ENCODE measurements at places on chromosomes 16 and 17. TPM values are rescaled to one million over a fixed set of nuclear protein-coding genes. Genes with fewer than 3 reads are reported as not detected.

DNA sequence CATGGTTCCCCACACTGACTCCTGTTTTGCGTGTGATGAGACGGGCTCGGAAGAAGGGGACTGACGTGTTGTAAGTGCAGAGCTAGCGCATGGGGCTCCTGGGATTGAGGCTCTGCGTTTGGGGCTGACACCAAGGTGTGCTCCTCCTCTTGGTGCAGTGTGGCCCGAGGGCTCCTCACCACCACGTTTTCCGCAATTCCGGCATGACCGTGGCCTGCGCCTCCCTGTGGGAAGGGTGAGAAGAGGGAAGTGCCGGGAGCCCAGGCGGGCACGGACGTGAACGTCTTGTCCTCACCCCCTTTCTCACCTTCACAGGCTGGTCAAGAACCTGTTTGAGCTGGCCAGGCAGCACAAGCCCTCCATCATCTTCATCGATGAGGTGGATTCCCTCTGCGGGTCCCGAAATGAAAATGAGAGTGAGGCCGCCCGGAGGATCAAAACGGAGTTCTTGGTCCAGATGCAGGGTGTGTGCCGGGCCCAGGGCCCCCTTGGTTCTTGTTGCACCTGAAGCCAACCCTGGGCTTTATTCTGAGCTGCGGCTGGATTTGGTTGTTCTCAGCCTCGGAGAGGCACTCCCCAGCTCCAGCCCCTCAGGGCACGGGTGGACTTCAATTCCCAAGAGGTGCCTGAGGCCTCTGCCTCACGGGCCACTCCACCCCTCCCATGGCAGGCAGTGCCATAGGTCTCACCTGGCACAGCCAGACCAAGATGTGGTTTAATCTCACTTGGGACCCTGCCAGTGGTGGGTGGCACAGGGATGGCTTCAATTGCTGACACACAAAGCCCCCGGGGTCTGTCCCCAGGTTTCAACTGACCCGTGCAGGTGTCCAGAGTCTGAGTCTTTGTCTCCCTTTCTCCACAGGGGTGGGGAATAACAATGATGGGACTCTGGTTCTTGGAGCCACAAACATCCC lies 8.9 kb downstream of the VPS4A start:
- peak; percentile 76 for DNase-seq

ACACA gene
- 39.1 TPM for total RNA-seq

RUNDC3A gene
- 0.83 TPM for total RNA-seq

DNA sequence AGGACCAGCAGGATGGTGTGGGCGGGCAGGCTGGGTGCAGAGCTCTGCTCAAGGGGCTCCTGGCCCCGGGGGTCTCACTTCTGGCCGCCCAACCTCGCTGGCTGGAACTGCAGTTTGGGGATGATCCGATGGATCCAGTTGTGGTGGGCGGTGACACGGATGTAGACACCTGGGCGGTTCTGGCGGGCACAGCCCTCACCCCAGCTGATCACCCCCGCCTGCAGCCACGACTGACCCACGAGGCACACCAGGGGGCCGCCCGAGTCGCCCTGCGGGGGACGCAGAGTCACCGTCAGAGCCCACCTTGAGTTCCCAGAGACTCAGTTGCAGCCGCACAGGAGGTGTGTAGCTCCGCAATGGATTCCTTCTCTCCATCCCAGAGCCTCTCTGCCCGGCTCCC lies 7.5 kb downstream of the PRSS27 start:
- DNase-seq: no peak

ZNF385C gene
- total RNA-seq: 0.23 TPM

DNA sequence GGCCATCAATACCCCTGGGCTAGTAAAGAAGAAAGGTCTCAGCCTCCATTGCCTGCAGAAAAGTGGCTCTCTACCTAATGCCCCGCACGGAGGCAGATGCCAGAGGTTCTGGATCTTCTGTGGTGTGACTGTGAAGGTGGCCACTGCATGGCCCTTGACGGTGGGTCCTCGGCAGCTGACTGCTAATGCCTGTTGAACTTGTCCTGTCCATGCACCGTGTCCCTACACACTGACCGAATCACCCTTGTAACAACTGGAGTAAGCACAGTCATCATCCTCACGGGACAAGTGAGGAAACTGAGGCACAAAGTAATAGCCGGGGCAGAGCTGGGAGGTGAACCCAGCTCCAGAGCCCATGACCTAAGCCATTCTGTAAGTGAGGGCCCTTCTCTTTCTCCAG lies 48.8 kb downstream of the MYH11 start:
- DNase-seq: no peak

- peak; percentile 72 for DNase-seq
Measured at GRCh38 chr17:49574323-49574781, 1.3 kb upstream of the NXPH3 start.

PIK3R6 gene
- 1.1 TPM for total RNA-seq

- DNase-seq: no peak
Measured at GRCh38 chr17:22703204-22703603, 1010.9 kb downstream of the KCNJ18 start.

RPL13 gene
- 1,459 TPM for total RNA-seq

- DNase-seq: no peak
Measured at GRCh38 chr17:41347869-41348760, 2.5 kb downstream of the KRT33A start.

DNA sequence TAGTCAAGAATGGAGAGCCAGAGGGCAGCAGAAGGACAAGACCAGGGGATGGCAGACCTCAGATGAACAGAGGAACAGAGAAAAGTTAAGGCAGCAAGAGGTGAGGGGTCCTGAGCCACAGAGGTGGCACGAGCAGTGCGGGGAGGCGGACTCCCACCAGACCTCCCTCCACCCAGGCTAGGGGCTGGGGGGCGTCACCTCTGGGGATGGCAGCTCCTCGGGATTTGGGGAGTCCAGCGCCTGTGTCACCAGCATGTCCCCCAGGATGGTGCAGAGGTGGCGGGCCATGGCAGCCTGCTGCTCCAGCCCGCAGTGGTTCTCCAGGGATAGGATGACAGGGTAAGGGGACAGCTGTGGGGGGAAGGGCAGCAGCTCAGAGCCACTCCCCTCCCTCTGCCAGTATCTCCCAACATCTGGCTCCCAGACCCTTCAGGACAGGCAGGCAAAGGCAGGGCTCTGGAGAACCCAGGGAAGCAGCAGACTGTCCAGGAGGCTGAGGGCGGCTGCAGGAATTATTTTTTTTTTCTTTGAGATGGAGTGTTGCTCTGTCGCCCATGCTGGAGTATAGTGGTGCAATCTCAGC lies 15.8 kb downstream of the PLCD3 start:
- no peak for DNase-seq

GRCh38 chr17:40839194-40839593 lies 16.8 kb upstream of the KRT10 start:
- no peak for DNase-seq

- peak; percentile 38 for DNase-seq
Measured at GRCh38 chr16:48525201-48526057, 84.6 kb downstream of the N4BP1 start.

G6PC1 gene
- total RNA-seq: not detected

DNA sequence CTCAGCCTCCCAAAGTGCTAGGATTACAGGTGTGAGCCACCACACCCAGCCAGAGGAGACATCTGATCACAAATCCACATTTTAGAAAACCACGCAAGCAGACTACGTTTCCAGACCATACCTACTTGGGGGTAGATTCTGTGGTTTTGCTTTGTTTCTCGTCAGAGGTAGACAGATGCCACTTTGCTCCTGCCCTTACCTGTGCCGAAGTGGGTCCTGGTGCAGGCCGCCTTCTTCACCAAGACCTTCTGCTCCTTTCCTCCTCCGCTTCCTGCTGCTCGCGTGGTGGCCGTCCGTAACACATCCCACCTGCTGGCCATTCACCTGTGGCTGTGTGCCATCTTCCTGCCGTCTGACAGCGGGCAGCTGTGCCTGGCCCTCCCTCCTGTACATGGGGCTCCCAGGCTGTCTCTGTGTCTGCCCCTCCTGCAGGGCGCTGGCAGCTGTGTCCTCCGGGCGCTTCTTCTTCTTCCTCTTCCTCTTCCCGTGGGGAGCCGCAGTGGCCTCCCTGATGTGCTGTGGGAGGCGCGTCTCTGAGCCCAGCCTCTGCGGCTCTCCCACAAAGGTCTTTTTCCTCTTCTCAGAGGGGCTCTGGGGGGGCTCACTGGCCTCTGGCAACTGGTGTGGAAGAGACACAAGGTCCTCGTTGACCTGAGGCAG lies 21.2 kb upstream of the CYTH1 start:
- DNase-seq: no peak

C1QTNF8 gene
- total RNA-seq: not detected

DNA sequence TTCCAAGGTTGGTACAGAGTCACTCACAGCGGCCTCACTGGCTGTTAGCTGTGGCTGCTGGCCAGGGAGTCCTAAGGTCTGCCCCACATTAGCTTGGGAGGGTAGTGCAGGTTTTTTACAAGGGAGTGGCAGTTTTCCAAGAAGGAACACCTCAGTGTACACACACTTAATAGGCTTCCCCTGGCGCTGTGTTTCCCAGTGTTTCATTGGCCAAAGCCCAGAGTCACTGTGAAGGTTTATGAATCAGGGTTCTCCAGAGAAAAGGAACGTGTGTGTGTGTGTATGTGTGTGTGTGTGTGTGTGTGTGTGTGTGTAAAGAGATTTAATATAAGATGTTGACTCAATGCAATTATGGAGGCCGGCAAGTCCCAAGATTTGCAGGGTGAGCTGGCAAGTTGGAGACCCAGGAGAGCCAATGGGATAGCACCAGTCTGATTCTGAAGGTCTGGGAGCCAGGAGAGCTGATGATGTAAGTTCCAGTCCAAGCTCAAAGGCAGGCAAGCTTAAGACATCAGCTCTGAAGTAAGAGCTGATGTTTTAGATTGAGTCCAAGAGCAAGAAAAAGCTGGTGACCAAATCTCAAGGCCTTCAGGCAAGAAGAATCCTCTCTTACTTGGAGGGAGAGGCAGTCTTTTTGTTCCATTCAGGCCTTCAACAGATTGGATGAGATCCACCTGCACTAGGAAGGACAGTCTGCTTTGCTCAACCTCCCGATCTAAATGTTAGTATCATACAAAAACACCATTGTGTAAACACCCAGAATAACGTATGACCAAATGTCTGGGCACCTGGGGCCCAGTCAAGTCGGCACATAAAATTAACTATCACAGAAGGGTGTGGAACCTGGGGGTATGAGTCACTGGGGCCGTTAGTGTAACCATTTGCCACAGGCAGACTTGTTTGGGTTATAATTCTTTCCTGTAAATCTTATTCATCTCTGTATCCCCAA lies 206.8 kb downstream of the PRKCA start:
- no peak for DNase-seq

GRCh38 chr16:21568502-21569189 lies 30.7 kb upstream of the METTL9 start:
- peak; percentile 54 for DNase-seq

DNA sequence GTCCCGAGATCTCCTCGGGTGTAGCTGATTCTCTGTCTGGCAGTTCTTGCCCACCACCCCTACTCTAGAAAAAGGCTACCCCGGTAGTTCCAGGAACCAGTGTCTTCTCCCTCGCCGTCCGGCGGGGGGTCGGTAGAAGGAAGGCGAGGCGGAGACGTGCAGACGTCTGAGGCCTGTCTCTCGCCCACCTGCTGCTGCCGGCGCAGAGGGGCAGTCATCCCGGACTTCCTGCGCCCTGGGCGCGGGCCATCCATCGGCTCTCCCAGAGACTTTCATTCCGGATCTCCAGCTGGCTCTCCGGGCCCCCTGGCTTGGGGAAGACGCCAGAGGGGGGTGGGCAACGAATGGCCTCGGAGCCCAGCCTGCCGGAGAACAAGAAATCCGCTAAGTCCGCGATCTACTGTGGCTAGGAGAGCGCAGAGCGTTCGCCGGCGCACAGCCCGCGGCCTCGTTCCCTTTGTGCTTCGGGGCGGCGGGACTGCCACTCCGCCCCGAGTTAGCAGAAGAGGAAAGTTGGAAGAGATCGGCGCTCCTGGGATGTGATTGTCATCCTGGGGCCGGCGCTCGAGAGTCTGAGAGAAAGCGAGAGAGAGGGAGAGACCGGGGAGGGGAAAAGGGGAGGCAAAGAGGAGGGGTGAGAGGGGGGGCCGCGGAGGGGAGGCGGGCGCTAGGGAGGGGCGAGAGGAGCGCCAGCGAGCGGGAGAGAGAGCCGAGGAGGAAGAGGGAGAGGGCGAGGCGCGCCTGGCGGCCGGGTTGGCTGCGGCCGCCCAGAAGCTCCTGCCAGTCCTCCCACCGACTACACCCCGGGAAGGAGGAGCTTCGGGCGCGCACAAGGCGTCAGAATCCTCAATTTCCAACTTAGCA lies at the start of gene IRX5:
Gene IRX5 (plus strand): TSS at position 861 of the 864 bp plus-strand sequence. CDS start 334 bp downstream, outside the sequence.
- DNase-seq: peak; percentile 95

DNA sequence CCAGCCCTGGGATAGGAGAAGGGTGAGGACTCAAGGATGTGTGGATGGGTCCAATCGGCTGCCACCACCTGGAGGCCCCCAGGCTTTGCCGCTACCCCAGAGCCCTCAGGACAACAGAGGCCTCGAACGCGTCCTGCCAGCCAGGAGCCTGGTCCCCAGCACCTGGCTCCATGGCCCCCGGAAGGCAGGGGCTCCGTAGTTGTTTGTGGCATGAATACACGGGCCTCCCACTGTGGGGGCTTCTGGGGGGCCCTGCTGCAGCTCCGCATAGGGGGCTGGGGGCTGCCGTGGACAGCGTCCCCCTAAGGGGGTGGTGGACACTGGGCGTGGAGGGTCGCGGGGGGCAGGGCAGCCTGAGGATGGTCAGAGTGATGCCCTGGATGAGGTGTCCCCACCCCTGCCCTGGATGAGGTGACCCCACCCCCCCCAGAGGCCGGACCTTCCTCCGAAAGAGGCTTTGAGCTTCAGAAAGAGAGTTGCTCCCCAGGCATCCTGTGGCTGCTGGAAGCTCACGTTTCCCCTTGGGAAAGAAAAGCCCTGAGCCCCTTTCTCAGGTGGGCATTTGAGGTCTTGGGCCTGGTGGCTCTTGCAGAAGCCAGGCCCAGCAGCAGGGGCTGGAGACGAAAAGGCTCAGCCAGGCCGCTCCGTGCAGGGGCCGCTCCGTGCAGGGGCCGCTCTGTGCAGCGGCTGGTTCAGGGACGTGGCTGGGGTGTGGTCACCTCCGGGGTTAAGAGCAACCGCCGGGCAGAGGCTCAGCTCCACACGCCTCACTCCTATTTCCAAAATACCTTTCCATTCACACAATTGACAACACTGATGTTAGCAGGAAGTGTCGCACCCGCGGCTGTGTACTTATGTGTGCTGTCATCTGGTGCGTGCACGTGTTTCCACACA lies 40.3 kb upstream of the GNG13 start:
- DNase-seq: no peak

- no peak for DNase-seq
Measured at GRCh38 chr17:1995907-1996799, 29.0 kb downstream of the RTN4RL1 start.

GRCh38 chr16:74893541-74893940 lies 91.4 kb downstream of the WDR59 start:
- no peak for DNase-seq

GRCh38 chr16:50323335-50324011 lies 45.3 kb downstream of the BRD7 start:
- DNase-seq: no peak

DNA sequence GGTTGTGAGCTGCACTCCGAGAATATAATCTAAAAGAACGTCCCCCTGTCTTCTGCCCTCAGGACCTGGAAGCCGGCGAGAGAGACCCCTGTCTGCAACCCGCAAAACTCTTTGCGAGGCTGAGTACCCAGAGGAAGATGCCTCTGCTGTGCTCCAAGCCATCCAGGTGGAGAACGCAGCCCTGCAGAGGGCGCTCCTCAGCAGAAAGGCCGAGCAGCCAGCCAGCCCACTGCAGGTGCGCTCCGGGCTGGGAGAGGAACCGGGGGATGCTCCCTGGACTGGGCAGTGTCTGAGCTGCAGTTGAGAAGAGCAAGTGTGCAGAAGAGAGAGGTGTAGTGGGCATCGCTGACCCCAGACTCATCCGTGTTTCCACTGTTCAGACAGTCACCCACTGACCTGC lies 148.3 kb downstream of the KATNIP start:
- peak; percentile 70 for DNase-seq

GRCh38 chr17:57086069-57086930 lies 1.3 kb downstream of the AKAP1 start:
- DNase-seq: no peak

CCL13 gene
- 4.0 TPM for total RNA-seq

All from posterior vena cava (tissue), 2 donors.